ENCODE measurements at places on chromosomes 5 and 9.

DNA sequence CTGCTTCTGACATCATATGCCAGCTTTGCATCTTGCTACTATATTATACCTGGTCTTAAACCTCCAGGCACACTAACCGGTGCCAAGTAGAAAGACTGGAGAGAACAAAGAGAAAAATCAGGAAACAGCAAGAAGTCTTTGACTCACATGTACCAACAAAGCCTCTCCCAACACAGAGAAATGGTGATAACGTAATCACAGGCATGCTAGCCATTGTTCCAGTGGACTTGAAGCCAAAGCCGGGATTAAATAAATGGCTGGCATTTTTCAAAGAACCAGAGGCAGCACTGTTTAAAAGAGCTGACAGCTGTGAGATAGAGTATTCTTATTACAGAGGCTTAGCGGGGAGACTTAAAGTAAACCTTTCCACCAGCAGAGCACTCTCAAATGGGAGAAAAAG is 148.4 kb upstream of the NFIL3 start:
- DNase-seq, result no peak

GRCh38 chr9:112029921-112030444 is 133.4 kb downstream of the UGCG start:
- no peak for DNase-seq

GRCh38 chr5:33330426-33330825 is 110.3 kb upstream of the TARS1 start:
- no peak for DNase-seq

- DNase-seq, result no peak
Measured at GRCh38 chr5:138952962-138953361, 77.8 kb upstream of the LRRTM2 start.

DNA sequence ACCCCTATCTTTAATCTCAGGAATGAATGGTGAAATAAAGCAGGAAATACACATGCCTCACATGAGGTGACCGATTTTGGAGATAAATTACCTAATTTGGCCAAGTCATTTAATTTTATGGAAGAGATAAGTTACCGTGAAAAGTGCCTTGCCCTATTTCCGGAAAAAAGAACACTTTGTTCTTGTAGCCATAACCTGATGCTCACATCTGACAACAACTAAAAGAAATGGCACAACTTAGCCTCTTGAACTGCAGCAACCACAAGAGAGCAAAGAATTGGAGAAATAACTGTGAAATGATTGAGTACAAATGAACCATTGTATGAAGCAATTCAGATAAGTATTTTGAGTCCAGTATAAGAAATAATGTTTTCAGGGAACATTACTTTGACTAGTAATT is 628.1 kb upstream of the TYRP1 start:
- DNase-seq, result no peak

Data from stimulated activated CD8-positive, alpha-beta memory T cell treated with anti-CD3 and anti-CD28 coated beads, Interleukin-4, amount 100 ng/mL, for 1 hour (primary cell).